ENCODE measurements at places on chromosomes 16 and 17.

DNA sequence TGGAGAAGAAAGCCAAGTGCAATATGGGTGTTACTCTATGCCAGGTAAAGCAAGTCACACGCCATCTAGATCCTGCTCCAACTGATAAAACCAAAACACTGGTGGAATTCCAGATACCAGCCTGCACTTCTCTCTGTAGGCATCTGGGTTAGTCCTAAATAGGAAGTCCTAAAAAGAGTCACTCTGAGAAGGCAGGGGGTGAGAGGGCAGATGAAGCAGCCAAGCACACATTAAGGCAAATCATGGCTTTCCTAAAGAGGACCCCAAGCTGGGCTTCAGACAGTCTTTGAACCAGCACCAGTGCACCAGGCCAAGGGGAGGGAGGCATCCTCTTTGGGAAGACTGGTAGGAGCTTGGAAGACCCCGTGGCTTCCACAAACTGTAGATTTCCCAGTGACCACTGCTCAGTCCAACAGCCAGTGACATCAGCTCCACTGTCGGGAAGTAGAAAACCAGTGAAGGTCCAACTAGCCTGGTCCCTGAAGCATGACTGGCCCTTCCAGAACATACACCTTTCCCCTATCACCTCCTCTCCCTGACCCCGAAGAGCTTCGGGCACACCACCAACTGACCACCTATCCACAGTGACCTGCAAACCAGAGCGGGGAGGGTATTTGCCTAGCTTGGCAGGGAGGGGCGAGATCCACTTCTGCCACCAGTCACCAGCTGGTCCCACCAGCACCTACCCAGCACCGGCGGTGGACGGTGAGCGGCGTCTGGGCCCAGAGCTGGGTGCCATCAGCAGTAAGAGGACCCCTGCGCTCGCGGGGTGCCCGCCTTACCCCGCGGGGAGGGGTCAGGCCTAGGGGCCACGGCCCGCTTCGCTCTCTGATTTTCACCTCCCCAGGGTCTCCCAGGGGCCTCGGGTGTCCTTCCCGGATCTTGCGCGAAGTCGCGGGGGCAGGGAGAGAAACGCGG lies 1.0 kb downstream of the LITAF start:
- DNase-seq = no peak

GRCh38 chr16:15729152-15729551 lies 79.1 kb downstream of the NDE1 start:
- no peak for DNase-seq

GRCh38 chr17:13727441-13728171 lies 125.9 kb upstream of the HS3ST3A1 start:
- DNase-seq = no peak

GRCh38 chr16:23283571-23283970 lies 18.5 kb upstream of the SCNN1B start:
- DNase-seq = no peak

- DNase-seq = no peak
Observed at GRCh38 chr17:65065906-65066305, 9.4 kb upstream of the GNA13 start.

- DNase-seq = no peak
Observed at GRCh38 chr16:57235128-57236021, 9.7 kb upstream of the ARL2BP start.

DNA sequence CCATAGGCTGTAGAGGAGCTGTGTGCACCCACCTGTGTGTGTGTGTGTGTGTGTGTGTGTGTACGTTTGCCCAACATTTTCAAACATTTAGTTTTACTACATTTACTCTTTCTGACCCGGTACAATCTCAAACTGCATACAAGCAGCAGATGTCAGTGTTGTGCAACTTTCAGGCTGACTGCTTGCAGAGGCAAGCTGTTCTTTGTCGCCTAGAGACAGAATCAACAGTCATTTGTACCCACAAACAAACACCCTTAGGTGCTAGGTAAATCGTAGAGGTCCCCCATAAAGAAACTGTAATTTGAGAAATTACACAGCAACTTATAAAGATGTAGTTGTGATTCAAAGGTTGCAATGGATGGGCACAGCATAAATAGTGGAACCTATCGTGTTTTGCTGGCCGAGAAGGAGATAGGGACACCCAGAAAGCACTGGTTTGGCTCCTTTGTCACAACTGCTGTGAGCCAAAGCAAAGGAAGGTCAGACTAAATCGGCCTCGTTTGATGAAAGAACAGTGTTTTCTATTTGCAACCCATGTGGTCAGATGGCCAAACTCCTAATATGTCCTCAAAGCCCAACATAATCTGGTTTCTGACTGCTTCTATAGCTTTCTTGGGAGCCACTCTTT lies 478.4 kb downstream of the TOX3 start:
- no peak for DNase-seq

Measured in stimulated activated CD8-positive, alpha-beta memory T cell treated with anti-CD3 and anti-CD28 coated beads, Interleukin-4, amount 100 ng/mL, for 4 hours (primary cell).